Pons (tissue), 1 donor: ENCODE measurements at places on chromosomes 2 and 18.

GRCh38 chr2:654896-655295 is 22.3 kb downstream of the TMEM18 start:
- no peak for DNase-seq

- DNase-seq, result no peak
Measured at GRCh38 chr2:67576226-67576625, 179.1 kb downstream of the ETAA1 start.

GRCh38 chr2:168589236-168590211 is 133.5 kb downstream of the CERS6 start:
- no peak for DNase-seq

GRCh38 chr2:120564213-120565094 is 171.2 kb upstream of the GLI2 start:
- DNase-seq, result no peak

DNA sequence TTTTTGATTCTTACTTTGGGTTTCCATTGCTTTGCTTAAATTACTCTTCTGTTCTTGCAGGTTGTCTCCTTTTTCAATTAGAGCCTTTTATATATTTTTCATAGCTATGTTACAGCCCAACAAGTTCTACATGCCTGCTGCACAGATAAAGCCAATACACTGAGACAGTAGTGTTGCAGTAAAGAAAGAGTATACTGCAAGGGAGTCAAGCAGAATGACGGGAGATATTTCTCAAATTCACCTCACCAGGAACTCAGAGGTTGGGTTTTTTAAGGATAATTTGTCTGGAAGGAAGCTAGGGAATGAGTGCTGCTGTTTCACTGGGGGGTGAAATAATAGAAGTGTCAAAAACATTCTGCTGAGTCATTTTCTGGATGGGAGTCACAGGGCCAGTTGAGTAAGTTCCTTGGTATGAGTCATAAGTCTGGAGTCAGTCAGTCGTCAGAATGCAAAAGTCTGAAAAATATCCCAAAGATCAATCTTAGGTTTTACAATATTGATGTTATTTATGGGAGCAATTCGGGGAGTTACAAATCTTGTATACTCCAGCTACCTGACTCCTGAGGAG is 193.0 kb upstream of the RGPD4 start:
- no peak for DNase-seq

- DNase-seq, result peak; percentile 38
Measured at GRCh38 chr2:232588680-232589585, 38.4 kb downstream of the EIF4E2 start.

DNA sequence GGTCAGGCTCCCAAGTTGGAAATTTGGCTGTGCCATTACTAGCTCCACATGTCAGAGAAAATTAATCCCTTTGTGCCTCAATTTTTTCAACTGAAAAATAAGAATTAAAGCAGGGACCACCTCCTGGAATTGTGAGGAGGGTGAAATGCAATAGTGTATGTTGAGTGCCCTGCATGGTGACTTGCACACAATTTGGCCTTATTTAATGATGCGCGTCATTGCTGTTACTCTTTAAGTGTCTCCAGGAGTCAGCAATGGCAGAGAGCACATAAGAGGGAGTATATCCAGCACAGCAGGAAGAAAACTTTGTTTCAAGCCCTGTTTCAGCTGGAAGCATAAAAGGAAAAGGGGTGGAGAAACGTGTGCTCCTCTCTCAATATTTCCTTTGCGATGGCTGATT is 215.8 kb downstream of the ALK start:
- no peak for DNase-seq

GRCh38 chr2:138712212-138712979 is 67.8 kb downstream of the NXPH2 start:
- DNase-seq, result no peak

GRCh38 chr2:238895361-238895882 is 47.5 kb downstream of the TWIST2 start:
- DNase-seq, result no peak

GRCh38 chr2:239893236-239893515 is 132.0 kb downstream of the NDUFA10 start:
- no peak for DNase-seq
